ENCODE measurements at places on chromosomes 4 and X. TPM values are rescaled to one million over a fixed set of nuclear protein-coding genes. Genes with fewer than 3 reads are reported as not detected.

The CACNA1F gene
- total RNA-seq = not detected

The ZMAT1 gene
- total RNA-seq = 0.46 TPM

The GAB3 gene
- total RNA-seq = 0.62 TPM

The GIMD1 gene
- not detected for total RNA-seq

The PYURF gene
- total RNA-seq = 107 TPM

The ZNF732 gene
- total RNA-seq = 0.36 TPM

The CLIC2 gene
- total RNA-seq = 0.15 TPM

The ODAM gene
- not detected for total RNA-seq

The DDIT4L gene
- 9.0 TPM for total RNA-seq

The CXCL8 gene
- total RNA-seq = 122 TPM

The GNRHR gene
- total RNA-seq = not detected

The BCORL1 gene
- total RNA-seq = 2.3 TPM

The GBA3 gene
- total RNA-seq = under 0.01 TPM

The DMRTC1B gene
- not detected for total RNA-seq

The NIPAL1 gene
- total RNA-seq = 1.7 TPM

The CLCN4 gene
- total RNA-seq = 0.93 TPM

The RELL1 gene
- 55.9 TPM for total RNA-seq

The C4orf36 gene
- total RNA-seq = not detected

The CXCL10 gene
- 4.6 TPM for total RNA-seq

The RAB39B gene
- total RNA-seq = not detected

The REELD1 gene
- not detected for total RNA-seq

The UGT2B10 gene
- total RNA-seq = not detected

The COL4A5 gene
- total RNA-seq = 4.7 TPM

The ABCG2 gene
- 1.5 TPM for total RNA-seq

The IKBKG gene
- 12.0 TPM for total RNA-seq

The PDK3 gene
- 32.0 TPM for total RNA-seq

The DRP2 gene
- under 0.01 TPM for total RNA-seq

The CSAG3 gene
- total RNA-seq = not detected

The PAGE2 gene
- not detected for total RNA-seq

Data from melanocyte of skin (primary cell).